Stimulated activated CD8-positive, alpha-beta memory T cell treated with anti-CD3 and anti-CD28 coated beads, Interleukin-4, amount 100 ng/mL, for 48 hours (primary cell): ENCODE measurements at places on chromosomes 16 and 17.

- peak; percentile 67 for DNase-seq
Observed at GRCh38 chr16:57039148-57039812, 49.9 kb downstream of the NLRC5 start.

DNA sequence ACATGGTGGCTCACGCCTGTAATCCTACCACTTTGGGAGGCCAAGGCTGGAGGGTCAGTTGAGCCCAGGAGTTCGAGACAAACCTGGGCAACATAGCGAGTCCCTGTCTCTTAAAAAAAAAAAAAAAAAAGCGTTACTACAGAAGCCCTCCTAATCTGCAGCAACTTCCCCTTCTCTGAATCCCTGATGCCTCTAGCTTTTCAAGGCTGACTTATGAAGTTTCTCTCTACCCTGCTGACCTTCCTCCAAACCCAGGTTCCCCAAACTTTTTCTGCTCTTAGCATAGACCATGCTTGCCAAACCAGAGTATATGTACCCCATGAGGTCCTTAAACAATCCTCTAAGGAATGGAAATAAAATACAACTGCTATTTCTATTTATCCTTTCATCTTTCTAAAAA is 16.4 kb downstream of the LYRM1 start:
- DNase-seq = no peak

DNA sequence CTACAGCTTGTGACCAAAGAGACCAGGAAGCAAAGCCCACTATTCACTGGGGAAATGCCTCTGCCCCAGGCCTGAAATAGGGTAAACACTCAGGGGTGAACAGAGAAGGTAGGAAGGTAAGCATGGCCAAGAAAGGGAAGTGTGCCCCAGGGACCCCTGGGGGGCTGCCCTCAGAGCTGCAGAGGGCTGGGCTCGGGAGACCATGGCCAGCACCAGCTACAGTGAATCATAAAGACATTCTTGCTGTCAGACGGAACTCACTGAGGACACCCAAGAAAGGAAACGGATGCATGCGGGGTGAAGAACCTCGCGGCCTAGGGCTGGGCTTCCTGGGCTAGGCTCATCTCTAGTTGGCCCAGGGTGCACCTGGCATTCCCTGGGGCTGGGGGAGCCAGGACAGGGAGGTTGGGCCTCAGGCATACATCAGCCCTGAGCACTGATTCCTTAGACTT is 9.6 kb downstream of the HIC1 start:
- no peak for DNase-seq

GRCh38 chr16:28609631-28610594 is at the start of gene SULT1A1:
Gene SULT1A1 (minus strand): TSS chr16:28610044. CDS start chr16:28608855, 1,189 bp downstream.
- no peak for DNase-seq

DNA sequence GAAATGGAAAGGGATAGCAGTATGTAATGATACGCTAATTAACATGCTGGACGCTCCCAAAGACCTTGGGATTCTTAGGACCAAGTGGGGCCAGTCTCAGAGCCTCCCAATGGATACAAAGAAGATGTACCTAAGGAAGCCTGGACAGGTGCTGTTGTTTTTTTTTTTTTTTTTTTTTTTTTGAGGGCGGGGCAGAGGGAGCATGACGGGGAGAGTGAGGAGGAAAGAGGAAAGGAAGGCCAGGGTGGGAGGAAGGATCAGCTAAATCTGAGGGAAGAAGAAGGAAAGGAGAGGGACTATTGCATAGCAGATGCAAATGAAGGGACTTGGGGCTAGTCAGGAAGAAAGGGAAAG is 2.5 kb downstream of the VAMP2 start:
- DNase-seq = no peak

DNA sequence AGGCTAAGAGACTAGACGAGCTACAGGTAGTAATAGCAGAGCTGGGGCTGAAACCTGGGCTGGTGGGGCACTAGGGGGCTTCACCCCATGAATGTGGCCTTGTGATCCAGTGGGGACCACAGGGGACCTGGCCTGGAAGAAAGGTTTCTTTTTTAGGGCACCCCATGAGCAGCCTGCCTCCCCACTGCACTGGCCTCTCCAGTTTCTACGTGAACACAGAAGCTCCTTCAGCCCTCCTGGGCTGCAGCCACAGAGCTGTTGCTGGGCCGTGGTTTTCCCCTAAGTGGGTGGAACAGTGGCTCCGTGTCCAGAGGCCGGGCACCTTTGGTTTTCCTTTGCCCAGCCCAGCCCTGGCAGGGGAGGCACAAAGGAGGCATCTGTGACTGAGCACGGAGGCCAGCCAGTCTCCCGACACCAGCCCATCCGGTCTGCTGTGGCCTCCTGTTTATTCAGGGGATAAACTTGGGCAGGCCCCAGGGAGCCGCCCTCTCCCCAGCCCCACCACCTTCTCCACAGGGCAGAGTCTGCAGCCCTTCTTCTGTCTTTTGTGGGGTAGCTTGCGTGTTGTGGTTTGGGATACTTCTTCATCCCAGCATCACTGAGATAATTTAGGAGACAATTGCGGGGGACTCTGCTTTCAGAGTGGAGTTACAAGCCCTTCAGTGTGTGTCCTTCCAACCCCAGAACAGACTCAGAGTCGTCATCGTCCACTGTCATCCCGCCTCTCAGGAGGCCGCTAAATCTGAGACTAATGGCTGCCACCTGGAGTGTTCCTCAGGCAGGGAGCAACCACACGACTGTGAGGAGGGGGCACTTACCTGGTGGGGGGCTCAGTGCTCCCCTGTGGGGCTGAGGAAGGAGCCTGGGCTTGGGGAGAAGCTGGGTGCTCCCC is 85.3 kb downstream of the RAB11FIP4 start:
- no peak for DNase-seq

DNA sequence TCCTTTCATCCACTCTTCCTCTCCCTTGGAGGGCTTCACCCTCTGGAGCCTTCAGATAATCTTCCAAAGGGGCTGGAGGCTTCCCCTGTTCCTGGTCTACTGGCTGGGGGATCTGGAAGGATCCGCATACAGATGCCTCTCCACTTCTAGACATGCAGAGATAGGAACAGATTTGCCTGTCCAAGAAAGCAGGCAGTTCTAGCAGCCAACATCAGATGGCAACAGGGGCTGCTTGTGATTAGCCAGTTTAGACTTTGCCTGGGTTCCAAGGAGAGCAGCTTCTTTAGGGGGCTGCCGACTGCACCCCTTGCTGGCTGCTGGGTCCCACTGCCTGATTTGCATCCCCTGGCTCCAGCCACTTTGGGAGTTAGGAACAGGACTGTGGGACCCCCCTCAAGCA is 6.2 kb upstream of the CD300A start:
- no peak for DNase-seq

- DNase-seq = no peak
Observed at GRCh38 chr17:21512307-21513011, 136.3 kb downstream of the KCNJ12 start.

DNA sequence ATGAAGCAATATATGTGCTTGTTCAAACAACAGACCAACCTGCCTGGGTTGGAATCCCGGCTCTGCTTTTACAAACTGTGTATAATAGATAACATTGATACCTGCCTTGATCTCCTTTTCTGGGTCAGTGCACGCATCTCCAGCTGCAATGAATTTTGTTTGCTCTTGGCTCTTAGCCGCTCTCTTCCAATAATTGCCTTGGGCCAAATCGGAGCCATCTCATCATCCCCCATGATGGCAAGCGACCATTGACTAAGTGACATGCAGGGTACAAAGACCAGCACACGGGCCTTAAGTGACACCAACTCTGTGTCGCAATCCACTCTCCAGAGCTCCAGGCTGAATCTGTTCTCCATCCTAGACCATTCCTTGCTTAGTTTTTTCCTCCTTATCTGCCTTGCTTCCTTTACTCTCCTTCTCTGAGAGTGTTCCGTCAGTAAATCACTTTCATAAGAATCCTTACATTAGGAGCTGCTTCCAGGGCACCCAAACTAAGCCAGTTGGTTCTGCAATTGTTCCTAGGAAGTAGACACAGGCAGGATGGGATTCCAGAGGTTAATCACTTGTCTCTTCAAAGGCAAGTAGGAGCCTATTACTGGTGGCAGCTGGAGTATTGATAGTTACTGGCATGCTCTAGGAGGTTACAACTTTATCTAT is 134.2 kb downstream of the ABCA8 start:
- no peak for DNase-seq

GRCh38 chr17:8038954-8039610 is at the start of gene ALOX15B:
Gene ALOX15B (plus strand): TSS chr17:8039059. CDS start chr17:8039156, 97 bp downstream.
- no peak for DNase-seq

DNA sequence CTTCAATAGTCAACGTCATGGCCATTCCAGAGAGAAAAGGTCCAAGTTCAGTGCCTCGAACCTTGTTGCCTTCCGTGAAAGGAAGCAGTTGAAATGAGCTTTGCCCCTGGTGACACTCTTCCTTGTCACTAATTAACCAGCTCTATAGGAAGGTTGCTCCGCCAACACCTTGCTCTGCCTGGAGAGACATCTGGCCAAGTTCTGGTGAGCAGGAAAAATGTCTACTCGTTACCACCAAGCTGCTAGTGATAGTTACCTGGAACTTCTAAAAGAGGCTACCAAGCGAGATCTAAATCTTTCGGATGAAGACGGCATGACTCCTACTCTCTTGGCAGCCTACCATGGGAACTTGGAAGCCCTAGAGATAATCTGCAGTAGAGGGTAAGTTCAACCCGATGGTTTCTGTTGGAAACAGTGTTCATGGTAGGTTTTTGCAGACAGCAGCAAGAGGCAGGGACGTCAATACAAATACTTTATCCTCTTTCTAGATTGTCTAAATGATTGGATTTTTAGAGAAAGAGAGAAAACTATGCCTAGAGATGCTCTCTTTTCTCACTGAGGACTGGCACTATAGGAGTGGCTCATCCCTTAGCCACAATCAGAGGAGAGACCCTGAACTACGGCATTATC is at the start of gene ANKS4B:
Gene ANKS4B, plus strand, starts transcription at position 179 of the 630 bp plus-strand sequence. Its CDS starts 39 bp downstream, at position 218.
- DNase-seq = no peak

DNA sequence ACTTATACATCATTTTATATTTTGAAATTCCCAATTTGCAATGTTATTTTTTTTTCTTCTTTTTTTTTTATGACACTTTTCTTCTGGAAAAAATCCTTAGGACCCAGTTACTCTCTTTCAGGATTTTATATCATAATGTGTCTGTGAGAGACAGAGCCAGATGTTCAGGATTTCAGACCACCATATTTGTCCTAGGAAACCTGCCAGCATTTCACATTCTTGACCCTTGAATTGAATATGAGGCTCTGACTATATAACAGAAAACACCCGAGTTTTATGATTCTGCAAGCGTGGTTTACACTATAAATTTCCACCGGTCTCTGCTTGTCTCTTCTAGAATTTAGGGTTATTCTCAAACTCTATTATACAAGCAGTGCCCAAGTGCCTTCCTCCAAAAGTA is 621.0 kb downstream of the WWOX start:
- DNase-seq = no peak

DNA sequence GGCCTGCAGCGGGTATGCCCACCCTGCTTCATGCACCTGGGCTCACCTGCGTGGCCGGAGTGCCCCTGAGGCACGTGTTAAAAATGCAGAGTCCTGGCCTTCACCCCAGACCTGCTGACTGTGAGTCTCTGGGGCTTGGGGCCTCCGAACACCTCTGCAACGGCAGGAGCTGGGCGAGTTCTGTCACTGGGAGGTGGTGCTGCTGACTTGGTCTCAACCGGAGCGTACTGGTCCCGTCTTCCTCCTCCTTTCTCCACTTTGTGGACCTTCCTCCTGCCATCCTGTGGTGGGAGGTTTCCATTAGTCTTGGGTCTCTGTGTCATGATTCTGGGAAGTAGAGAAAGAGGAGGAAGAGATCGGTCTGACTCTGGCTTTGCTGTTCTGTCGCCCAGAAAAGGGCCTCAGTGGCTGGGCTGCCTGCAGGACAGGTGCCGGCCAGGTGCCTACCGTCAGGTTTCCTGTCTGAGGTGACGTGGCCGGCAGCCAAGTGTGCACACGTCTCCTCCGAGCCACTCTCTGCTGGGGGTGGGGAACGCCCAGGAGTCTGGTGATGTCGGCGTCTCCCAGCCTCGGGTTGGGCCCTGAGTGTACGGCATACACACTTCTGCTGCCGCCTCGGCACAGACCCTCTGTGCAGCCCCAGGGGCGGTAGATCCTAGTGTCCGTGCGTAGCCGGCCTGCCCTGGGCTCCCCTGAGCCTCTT is 6.9 kb downstream of the TSC2 start:
- no peak for DNase-seq
